ENCODE measurements at places on chromosomes 3 and 15.
A peak's percentile ranks its signal among the peaks of the same experiment; 100 is the strongest.

DNA sequence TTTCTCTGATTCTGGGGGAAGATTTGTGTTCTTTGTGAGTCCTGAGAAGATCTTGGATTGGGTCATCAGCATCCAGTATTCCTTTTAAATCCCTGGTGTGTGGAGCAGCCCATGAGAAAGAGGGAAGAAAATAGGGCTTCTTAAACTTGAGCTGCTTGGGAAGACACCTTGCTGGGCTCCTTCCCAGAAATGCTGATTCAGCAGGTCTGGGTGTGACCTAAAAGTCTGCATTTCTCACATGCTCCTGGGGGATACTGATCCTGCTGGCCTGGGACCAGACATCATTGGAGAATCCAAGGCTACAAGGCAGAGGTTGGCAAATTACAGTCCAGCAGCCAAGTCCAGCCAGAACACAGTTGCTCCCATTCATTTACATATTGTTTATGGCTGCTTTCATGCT lies 54.1 kb upstream of the CMTM7 start:
- DNase-seq = no peak

DNA sequence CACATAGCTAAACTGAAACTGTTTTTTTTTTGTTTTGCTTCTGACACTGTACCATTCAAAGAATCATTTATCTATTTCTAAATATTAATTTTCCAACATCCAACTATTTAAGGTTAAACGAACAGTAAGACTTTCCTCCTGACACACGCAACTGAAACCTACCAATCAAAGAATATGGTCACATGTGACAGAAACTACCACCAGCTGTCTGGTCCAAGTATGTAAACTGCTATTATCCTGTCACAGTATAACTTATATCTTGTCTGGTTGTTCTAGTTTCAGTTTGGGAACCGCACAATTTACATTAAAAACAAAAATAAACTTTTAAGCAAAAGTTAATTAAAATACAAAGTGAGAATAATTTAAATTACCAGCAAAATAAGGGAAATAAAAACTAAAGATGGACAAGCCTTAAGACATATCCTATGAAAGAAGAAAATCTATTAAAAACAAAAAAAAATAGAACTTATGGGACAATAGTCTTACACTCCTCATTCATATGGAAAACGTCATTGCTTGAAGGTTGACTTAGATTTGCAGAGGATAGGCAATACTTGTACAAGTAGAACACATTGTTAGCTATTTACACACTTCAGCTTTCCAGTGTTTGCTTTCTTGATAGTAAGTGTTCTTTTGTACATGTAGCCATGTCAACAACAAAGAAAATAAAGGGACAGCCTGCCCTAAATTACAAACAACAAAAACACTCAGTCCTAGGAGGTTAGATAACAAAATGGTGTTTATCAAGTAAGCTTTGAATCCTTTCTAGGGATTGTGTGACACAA lies 26.8 kb upstream of the CHRM5 start:
- DNase-seq = peak; percentile 93

DNA sequence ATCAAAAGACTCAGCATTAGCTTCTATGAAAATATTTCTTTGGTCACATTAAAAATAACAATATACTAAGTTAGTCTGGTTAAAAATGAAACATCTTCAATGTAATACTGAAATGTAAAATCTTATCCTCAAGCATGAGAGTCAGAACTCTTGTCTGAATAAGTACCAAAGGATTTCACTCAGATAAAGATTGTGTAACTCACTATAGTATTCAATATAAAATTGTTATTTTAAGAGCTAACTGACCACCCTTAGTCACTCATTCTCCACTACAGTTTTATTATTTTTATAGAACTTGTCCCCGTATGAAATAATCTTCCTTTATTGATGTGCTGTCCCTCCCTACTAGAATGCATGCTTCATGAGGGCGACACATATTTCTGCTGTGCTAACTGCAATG lies 426.3 kb downstream of the MECOM start:
- DNase-seq = no peak

GRCh38 chr3:86658876-86659275 lies 332.1 kb downstream of the VGLL3 start:
- DNase-seq = no peak

GRCh38 chr3:15427182-15427880 lies at the start of the genes EAF1 and METTL6:
TSS of gene EAF1 (plus strand) at chr3:15427598. CDS start at chr3:15427780, 182 bp downstream.
TSS of gene METTL6 (minus strand) at chr3:15427544. CDS start at chr3:15426511, 1,033 bp downstream.
- DNase-seq = peak; percentile 71

GRCh38 chr3:195892105-195893043 lies 16.0 kb downstream of the TNK2 start:
- no peak for DNase-seq

DNA sequence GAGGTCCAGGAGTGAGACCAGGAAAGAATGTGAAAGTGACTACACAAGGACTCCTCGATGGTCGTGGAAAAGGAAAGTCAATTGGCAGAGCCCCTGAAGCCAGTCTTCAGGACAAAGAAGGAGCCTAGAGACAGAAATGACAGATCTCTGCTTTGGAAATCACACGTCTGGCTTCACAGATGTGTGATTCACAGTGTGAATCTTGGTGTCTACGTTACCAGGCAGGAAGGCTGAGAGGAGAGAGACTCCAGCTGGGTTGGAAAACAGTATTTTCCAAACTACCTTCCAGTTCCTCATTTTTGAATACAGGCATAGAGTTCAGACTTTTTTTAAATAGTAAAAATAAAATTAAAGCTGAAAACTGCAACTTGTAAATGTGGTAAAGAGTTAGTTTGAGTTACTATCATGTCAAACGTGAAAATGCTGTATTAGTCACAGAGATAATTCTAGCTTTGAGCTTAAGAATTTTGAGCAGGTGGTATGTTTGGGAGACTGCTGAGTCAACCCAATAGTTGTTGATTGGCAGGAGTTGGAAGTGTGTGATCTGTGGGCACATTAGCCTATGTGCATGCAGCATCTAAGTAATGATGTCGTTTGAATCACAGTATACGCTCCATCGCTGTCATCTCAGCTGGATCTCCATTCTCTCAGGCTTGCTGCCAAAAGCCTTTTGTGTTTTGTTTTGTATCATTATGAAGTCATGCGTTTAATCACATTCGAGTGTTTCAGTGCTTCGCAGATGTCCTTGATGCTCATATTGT lies 6.0 kb downstream of the CCR2 start:
- peak; percentile 29 for DNase-seq

DNA sequence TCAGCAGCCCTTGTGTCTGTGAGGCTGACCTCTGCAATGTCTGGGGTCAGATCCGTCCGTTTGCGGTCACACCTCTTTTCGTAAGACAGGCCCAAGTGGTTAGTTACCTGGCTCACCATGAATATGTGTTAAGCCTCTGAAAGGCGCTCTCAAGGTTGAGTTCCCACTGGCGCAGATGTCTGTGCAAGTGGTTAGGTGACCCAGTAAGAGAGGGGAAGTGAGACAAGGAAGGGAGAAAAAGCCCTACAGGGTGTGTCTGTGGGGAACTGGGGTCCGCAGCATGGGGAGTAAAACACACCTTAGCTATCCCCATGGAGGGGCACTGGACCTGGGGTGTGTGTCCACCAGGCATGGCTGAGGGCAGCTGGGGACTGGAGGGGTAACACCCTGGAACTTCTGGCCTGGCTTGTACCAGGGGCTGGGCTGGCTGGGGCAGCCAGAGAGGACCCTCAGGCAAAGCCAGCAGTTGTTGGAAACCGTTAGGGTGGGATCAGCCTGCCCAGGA lies 391.6 kb upstream of the PROK2 start:
- DNase-seq = no peak

DNA sequence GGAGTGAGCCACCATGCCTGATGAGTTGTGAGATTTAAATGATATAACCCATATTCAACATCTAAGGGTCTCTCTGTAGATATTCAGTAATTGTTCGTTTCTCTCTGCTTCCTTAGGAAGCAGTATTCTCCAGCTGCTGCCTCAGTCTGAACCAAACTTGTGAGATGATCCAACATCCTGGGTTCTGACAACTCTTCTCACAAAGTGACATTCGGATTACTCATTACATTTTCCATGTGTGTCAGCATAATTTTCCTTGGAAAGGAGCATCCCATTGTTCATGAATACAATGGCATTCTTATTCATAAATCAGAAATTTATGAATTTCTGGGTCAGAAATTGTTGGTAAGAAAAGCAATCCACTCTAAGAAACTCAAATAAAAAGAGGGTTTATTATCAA lies 15.0 kb upstream of the SEC22A start:
- no peak for DNase-seq

- no peak for DNase-seq
Observed at GRCh38 chr15:41011055-41011815, 58.0 kb downstream of the CHAC1 start.

GRCh38 chr3:183318877-183319276 lies 65.8 kb downstream of the B3GNT5 start:
- DNase-seq = no peak

DNA sequence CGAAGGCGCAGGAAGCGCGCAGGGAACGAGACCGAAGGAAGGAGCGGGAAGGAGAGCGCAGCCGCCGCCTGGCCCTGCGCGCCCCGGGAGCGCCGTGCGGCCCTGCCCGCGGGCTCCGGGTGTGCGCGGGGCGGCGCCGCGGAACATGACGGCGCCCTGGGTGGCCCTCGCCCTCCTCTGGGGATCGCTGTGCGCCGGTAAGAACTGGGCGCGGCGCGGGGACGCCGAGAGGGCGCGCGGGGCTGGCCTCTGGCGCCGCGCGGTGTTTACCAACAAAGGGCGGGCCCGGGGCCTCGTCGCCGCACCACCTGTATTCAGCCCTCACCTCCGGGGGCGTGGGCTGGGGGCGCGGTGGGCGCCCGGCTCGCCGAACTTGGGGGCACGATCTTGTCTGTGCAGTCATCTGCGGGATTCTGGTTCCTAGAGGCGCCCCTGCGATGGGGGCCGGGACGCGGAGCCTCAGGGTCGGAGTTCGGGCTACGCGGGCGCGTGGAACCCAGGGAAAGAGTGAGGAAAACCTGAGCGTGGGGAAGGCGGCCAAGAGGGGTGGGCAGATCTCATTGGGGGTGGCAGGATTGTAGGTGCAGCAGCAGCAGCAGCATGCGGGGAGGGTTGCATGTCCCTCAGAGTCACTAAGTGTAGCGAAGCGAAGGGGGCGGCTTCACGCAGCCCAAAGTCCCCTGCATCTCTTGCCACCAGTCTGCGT lies 641 bp downstream of the ACVR2B start:
- peak; percentile 49 for DNase-seq

DNA sequence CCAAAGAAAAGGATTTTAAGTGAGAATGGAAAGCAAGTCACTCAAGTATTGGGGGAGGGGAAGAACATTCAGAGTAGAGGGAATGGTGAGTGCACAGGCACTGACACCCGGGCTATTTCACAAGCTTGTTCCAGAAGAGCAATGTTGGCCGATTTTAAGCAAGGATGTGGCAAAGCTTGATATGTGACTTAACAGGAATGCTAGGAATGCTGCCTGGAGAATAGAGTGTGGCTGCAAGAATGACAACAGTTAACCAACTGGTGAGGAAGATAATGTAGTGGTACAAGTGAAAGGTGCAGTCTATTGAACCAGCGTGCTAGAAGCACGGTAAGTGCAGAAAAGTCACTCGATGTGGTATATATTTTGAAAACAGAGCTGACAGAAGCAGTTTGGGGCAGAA lies 6.2 kb upstream of the CCDC80 start:
- peak; percentile 77 for DNase-seq

DNA sequence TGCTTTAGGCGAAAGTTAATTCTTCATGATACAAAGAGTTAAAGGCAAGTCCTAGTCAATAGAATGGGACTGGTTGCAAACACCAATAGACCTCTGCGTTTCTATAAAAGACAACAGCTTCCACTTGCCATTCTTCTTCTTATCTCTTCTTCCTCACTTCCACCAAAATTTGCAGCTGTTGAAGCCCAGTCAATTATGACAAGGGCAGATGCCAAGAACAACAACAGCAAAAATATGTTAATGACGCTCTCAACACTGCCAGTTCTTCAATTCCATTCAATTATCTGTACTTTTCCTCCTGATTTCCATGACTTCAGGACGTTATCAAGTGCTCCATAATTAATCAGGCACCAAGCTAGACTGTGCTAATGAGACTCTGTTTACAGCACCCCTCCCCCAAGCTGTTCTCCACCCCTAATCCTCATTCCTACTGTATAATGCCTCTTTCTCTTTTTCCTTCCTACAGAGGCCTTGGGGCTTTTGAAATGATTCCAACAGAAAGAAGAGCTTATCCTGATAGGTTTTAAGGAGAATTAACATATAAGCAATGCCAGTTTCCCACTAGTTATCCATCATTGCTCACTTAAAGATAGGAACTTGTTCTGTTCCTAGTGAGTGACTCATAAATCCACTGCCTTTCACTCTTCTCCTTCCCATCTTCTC lies 1160.5 kb downstream of the IGSF11 start:
- no peak for DNase-seq
